A172 (cell line): ENCODE measurements at places on chromosomes 1 and 21.

- no peak for DNase-seq
Measured at GRCh38 chr1:983798-984475, 2.0 kb upstream of the PERM1 start.

- peak; percentile 80 for DNase-seq
Measured at GRCh38 chr1:214123061-214123784, 135.4 kb downstream of the PROX1 start.

GRCh38 chr21:16156841-16157489 lies 427.2 kb downstream of the USP25 start:
- no peak for DNase-seq

DNA sequence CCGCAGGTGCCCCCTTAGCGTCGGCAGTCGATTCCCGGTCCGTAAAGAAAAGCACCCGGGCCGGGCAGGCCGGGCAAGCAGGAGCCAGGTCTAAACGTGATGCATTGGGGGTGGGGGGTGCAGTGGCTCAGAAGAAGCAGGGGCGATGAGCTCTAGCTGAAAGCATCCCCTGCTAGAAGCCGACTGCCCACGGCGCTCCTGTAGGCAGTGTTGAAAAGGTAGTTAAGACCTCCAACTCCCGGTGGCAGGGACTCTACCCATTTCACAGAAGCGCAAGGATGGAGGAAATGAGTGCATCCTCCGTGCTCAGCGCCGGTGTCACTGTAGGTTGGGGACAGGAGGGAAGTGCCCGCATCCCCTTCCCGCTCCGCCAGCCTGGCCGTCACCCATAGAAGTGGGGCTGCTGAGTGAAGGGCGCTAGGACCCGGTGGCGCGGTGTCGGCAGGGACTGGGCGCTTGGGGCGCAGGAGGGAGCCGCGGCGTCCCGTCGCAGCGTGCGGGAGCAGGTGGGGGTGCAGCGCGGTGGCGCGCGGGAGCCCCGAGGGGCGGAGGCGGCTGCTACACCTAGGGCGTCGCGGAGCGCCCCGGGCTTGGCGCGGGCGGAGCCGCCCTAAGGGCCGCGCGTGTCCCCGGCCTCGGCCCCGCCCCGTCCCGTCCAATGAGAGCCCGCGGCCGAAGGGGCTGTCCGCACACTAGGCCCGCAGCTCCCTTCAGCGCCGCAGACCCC lies at the start of gene WNT2B:
Gene WNT2B (plus strand): TSS at position 688 of the 727 bp plus-strand sequence. CDS start 298 bp downstream, outside the sequence.
- no peak for DNase-seq

DNA sequence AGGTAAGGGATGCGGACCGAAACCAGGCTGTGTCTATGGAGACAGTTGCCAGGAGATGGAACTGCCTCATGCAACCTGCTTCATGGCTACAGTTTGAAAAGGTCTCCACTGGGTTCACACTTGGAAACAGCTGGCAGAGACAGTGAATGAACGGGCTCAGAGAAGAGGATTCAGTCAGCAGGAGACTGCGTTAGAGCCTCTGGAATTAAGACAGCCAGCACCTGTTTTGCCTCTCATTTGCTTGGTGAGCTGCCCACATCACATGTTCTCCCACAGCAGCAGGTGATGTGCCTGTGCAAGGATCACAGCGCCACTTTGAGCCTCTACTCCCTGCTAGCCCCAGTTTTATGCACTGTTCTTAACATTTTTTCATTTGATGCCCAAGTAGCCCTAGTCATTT lies 321.0 kb downstream of the PLPP3 start:
- DNase-seq = no peak

- no peak for DNase-seq
Measured at GRCh38 chr1:115811140-115811828, 29.6 kb downstream of the NHLH2 start.

GRCh38 chr21:17585875-17586450 lies 26.7 kb downstream of the BTG3 start:
- DNase-seq = peak; percentile 67

DNA sequence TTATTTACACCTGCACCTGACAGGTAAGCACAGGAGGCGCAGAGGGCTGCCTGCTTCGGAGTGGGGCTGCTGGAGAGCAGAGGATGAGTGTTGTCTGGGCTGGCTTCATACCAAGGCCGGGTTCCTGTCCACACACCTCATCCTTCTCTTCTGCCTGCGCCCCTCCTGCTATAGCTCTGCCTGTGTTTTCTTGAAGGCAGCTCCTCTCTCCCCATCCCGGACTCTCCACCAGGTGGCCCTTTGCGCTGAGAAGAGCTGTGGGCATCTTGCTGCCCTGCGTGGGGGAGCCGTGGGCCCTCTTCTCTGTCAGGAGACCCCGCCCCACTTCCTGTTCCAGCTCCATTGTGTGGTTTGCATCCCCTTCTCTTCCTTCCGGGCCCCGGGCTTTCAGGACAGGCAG lies 35.0 kb downstream of the ARHGEF10L start:
- DNase-seq = no peak

- DNase-seq = no peak
Measured at GRCh38 chr1:29342983-29343382, 106.7 kb downstream of the PTPRU start.

DNA sequence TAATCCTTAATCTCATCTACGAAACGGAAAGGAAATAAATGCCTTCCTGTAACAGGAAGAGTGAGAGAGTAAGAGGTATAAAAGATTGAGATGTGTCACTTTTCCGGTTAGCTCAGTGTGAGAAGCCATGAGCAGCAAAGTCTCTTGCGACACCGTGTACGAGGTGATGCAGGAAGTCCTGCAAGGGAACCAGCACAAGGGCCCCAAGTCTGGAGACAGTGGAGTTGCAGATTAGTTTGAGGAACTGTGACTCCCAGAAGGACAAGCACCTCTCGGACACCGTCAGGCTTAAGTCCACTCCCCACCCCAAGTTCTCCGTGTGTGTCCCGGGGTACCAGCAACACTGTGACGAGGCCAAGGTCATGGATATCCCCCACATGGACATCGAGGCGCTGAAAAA lies 592.3 kb upstream of the ADGRL2 start:
- no peak for DNase-seq

- no peak for DNase-seq
Measured at GRCh38 chr1:228876187-228876586, 140.9 kb downstream of the RHOU start.

- no peak for DNase-seq
Measured at GRCh38 chr1:231419147-231419546, 2.9 kb downstream of the EGLN1 start.

GRCh38 chr1:9280015-9280860 lies 12.5 kb upstream of the SPSB1 start:
- DNase-seq = peak; percentile 84

- DNase-seq = no peak
Measured at GRCh38 chr1:90809093-90809492, 92.0 kb upstream of the BARHL2 start.

GRCh38 chr1:91884459-91885212 lies 1.3 kb downstream of the TGFBR3 start:
- no peak for DNase-seq

- DNase-seq = no peak
Measured at GRCh38 chr1:48120621-48121020, 101.9 kb upstream of the SLC5A9 start.

DNA sequence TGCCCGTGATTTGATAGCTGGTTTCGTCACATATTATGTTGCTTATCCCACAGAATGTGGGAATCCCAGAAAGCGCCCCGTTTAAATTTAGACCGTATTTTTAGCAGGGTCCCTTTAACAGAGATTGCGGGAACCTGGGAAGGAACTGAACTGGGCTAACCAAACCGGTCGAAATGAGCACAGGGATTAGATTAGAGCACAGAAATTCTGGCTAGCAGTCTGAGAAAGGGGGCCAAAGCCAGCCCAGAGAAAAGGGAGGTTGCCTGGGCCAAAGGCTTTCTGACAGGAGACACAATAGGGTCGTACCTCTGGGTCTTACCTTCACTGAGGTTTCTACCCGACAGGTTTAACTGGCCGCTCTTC lies 327 bp downstream of the LRRC40 start:
- no peak for DNase-seq

DNA sequence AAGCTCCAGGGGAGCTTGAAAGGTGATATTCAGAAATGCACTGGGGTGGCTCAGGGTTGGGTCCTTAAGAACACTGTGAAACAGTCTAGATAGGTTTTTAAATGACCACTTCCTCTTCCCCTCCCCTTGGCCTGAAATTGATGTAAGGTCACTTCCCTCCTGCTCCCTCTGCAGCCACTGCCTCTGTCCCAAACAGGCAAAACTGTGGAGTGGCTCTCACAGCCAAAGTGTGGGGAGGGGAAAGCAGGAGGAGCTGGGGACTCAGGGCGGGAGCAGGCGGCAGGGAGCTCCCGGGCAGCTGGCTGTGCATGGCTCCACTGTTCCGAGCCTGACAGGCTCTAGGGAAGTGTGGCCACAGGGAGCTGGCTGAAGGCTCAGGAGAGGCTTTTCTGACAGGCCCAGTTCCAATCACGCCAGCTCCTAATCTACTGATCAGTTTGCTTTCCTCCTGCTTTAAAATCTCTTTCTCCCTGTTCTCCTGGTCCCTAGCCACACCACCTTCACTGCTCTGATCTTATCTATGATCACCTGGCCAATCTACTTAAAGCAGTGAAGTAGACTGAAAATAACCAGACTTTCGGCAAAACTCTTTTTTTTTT lies 5.1 kb upstream of the CSRP1 start:
- peak; percentile 60 for DNase-seq

- no peak for DNase-seq
Measured at GRCh38 chr21:37257967-37258877, 8.9 kb downstream of the VPS26C start.

GRCh38 chr21:37219761-37220432 lies 47.2 kb downstream of the VPS26C start:
- no peak for DNase-seq

- DNase-seq = no peak
Measured at GRCh38 chr1:235545292-235545930, 41.2 kb upstream of the B3GALNT2 start.

- DNase-seq = no peak
Measured at GRCh38 chr1:205004351-205004750, 38.7 kb upstream of the CNTN2 start.

DNA sequence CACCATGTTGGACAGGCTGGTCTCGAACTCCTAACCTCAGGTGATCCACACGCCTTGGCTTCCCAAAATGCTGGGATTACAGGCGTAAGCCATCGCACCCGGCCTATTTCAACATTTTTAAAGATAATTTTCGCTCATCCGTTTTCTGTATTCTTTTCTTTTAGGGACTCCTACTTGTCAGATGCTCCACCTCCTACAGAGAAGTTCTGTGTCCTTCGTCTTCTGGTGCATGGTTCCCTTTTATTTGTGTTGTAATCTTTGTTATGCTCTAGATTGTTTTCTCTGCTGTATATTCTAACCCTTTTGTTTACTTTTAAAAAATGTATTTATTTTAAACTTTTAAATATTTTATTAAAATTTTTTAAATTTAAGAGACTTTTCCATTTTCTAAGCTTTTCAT lies 28.4 kb downstream of the CLDN14 start:
- DNase-seq = no peak

DNA sequence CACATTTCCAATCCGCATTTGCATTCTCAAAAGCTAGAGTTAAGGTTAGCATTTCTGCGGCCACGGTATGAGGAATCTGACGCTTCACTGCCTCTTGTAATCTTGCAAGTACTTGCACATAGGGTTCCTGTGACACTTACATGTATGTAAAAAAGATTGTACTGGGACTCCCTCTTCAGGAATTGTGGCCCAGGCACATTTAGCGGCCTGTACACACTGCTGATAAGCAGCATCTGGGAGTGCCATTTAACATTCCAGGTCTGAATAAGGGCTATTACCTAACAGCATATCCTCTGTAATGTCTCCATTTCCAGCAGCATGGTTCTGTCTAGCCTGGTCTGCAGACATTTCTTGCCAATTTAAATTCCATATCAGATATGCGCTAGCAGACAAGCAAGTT lies 75.7 kb downstream of the AXDND1 start:
- no peak for DNase-seq

GRCh38 chr1:42998386-42998785 lies 39.7 kb upstream of the SLC2A1 start:
- no peak for DNase-seq

DNA sequence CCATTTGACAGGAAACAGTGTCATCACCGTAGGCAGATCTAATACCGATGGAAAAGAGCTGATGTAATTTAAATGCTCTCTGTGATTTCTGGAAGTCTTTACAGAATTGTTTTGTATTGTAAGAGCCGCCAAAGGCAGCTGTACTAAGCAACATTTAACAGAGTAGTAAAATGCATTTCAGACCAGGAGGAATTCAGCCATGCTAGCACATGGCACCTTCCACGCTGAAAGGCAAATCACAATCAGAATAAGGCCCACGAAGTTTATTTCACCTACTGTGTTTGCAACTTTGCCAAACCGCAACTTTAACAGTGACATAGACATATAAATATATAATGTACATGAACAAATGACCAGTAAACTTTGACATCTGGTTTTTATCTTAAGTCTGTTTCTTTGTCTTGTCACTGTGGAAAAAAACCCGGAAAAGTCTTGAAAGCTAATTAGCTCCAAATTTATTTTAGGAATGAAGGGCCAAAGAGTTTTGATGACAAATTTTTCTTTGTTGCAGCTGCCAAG lies 26.1 kb upstream of the DISC1 start:
- peak; percentile 37 for DNase-seq

DNA sequence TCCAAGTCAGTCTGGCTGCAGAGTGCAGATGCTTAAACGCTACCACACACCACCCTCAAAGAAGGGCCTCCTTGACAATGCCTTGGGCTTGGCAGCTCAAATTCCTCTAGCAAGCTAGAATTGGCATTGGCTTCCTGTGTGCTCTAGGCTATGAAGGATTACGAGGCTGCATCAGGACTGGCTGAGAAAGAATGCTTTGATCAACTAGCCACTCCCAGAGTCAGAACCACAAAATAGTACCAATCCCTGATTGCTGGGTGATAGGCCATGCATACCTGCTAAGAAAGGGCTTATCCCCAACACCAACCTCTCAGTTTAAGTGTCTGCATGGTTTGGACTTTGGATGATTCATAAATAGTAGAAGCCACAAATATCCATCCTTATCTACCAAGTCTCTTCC lies 504.9 kb downstream of the OMA1 start:
- no peak for DNase-seq

- peak; percentile 63 for DNase-seq
Measured at GRCh38 chr1:179867493-179868330, 9.9 kb downstream of the TOR1AIP2 start.

- DNase-seq = no peak
Measured at GRCh38 chr21:27532076-27532475, 565.2 kb upstream of the ADAMTS5 start.
